ENCODE measurements at places on chromosomes 7 and 10.

- no peak for DNase-seq
Observed at GRCh38 chr10:82969405-82969804, 1094.4 kb downstream of the NRG3 start.

DNA sequence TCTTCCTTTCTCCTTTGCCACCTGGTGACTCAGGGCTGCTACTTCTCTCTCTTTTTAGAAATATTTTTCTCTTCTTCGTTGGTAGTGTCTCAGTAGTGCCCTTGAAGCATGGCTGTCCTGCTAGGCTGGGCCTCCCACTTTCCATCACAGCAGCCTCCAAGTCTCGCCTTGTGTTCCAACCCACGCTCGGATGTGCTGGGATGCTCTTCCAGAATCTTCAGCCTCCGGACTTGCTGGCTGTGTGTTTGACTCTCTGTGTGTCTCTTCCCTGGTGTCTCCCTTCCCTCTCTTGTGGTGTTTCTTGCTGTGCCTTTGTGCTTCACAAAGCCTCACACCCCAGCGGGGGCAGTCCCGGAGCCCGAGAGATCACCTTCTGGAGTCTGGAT, 100.5 kb downstream of the INPP5A start:
- no peak for DNase-seq

DNA sequence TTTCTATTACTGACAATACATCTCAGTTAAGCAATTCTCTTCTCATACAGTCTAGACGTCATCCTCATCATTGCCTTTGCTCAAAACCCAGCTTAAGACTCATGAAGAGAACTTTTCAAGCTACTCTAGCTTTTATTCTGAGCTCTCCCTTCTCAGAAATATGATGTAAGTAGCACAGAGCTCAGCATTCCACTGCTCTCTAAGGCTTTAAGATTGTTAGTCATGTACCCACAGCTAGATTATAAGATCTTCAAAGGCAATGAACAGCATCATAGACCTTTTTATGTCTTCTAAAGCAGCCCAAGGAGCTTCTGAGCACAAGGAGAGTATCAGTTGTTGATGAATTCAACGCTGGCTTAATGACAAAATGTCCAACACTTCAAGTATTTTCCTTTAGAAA, 119.3 kb downstream of the NRP1 start:
- DNase-seq: no peak

GRCh38 chr10:78642269-78642816, 426.4 kb upstream of the ZMIZ1 start:
- DNase-seq: no peak

DNA sequence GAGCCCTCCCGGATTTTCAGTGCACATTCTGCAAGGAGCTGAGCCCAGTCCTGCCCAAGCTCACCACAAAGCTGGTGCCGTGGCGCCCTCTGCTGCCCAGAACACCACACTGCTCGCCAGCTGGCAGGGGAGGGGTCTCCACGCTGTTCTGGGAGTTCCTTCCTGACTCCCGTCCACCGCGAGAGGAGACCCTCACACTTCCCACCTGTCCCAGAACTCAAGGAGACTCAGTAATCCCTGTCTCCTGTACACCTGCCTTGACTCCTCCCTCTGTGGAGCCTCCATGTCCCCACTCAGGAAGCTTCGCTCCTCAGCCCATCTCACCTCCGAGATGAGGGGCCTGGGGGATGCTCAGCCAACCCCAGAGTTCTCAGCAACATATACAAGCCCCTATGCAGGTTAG, 11.3 kb downstream of the C10orf105 start:
- peak; percentile 5 for DNase-seq

DNA sequence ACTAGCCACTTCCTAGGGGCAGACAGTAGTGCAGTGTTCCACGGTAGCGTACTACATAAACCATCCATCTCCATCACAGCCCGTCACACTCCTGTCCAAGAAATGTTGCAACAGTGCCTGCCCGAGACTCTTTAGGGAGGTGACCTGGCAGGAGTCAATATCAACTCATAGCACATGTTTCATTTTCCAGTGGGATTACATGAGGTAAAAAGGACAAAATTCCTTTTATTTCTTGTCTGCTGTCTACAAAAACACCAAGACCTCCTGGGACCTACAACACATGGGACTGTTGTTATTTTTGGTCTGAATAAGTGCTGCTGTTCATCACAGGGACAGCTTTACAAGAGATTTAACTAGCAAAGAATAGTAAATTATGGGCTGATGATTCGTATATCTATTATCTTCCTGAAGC, 99.9 kb downstream of the MPP7 start:
- DNase-seq: no peak

GRCh38 chr10:29428486-29428885, 139.6 kb downstream of the LYZL1 start:
- DNase-seq: no peak

- DNase-seq: no peak
Observed at GRCh38 chr7:40077849-40078248, 56.6 kb downstream of the MPLKIP start.

DNA sequence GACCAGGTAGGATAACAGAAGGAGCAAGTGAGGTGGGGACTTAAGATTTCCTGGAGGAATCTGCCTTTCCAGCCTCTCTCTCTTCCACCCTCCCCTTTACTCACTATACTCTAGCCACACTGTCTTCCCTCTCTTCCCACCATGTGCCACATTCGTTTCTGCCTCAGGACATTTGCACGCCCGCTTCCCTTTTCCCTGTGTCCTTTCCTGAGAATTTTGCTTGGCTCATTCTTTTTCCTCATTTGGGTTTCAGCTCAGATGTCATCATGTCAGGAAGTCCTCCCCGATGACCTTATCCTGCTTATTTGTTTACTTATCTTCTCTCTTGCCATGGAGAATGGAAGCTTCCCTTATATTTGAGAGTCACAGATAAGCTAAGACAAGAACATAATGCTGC, 363.8 kb downstream of the PRPF18 start:
- no peak for DNase-seq

- DNase-seq: no peak
Observed at GRCh38 chr10:19518632-19519031, 297.6 kb upstream of the PLXDC2 start.

GRCh38 chr7:97003262-97004246, 1.8 kb upstream of the DLX6 start:
- peak; percentile 42 for DNase-seq

- no peak for DNase-seq
Observed at GRCh38 chr7:27939893-27940292, 199.9 kb downstream of the TAX1BP1 start.

GRCh38 chr10:100907773-100908363, 4.9 kb upstream of the SLF2 start:
- no peak for DNase-seq

DNA sequence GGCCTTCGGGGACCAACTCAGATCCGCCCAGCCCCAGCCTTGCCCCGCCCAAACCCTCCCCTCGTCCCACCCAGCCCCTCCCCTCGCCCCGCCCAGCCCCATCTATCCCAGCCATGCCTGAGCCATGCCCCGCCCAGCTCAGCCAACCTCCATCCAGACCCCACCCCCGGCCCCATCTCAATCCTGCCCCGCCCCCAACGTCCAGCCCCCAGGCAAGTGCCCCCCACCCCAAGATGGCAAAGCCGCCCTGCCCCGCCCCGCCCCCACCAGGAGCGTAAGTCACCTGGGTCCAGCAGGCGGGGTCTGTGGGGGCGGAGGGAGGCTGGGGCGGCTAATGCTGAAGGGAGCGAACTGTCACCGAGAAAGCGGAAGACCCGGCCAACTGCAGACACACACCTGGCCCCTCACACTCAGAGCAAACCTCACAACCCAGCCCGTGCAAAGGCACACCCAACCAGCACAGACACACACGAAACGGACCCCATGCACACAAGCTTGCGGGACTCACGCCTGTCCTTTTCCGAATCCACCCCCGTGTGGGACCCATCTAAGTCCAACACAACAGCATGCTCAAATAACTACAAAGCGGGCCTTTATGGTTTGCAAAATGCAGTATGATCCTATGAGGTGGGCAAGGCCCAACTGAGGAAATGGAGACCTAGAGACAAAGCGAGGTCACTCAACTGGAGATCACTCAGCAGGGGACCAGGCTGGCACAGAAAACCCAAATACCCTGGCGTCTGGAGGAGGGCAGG, 11.5 kb upstream of the OGA start:
- DNase-seq: no peak

- DNase-seq: no peak
Observed at GRCh38 chr7:3790803-3791202, 489.8 kb downstream of the SDK1 start.

GRCh38 chr10:76049581-76050290, 618.3 kb downstream of the LRMDA start:
- no peak for DNase-seq

GRCh38 chr10:118844731-118845521, 90.2 kb upstream of the CACUL1 start:
- no peak for DNase-seq

DNA sequence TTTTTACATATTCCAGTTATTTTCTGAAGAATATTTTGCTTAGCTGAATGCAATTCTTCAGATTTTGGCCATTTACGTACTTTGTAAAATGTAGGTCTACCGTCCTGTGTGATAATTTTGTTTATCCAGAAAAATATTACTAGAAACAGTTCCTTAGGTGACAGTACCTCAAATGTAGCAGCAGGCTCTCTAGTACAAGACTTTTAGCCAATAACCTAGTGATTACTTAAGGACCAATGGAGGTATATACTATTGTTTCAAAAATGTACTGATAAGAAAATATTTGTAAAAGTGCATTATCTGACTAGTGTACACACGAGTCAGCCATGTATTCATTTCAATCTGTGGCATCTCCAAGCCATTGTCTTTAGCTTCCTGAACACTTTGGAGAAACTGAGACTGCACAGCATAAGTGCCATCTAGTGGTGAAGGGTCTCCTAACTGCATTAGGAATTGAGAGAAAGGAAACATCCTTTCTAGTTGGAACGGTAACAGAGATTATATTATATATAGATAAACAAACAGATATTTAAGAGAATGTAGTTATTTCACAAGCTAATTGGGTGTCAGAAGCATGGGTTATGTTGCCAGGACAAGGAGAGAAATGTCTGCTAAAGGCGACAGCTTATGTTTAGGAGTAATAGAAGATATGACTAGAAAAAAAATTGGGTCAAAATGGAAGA, 23.7 kb downstream of the RTKN2 start:
- DNase-seq: peak; percentile 48

GRCh38 chr10:117218654-117219053, 21.4 kb downstream of the KCNK18 start:
- DNase-seq: no peak

- no peak for DNase-seq
Observed at GRCh38 chr10:13751191-13751764, 164.5 kb downstream of the PRPF18 start.

DNA sequence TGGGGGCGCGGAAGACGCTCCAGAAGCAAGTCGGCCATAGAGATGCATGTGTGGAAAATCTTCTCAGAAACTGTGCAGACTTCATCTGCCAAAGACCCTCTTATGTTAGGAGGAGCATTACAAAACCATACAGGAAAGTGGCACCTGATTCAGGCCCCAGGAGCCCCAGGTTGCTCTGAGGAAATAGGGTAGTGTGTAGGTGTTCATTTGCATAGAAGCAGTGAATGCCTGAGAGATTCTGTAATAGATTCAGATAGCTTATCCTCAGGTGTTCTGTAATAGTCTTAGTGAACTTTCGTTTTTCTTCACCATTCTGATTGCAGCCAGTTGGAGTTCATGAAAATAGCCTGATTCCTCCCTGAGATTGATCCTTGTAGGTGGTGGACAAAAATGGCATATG, 106.4 kb upstream of the GJD4 start:
- no peak for DNase-seq

GRCh38 chr7:122305475-122306319, 1.1 kb upstream of the FEZF1 start:
- DNase-seq: no peak

DNA sequence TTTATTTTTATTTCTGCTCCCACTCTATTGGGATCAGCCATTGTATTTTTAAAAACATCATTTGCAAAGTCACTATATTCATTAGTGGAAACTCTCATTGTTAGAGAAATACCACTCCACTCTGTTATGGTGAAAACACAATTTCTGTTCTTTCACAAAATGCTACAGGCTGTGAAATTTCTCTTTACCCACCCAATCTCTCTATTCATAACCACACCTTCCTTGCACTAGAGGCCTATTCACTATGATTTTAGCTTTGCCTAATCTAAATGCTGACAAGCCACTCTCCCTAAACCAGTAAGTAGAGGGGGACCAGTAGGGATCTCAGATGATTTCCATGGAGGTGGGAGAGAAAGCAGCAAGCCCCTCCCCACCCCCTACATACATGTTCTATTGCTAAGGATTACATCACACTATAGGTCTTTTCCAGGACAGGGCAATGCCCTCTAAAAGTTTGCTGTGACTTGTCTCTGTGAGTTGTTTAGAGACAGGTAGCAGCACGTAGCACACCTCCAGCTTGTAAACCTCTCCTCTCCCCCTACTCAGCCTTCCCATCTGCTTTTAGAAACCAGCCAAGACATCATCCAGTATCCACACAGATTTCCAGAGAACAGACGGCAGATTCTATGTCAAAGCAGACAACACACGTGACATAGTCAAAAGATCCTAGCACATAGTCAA, 58.3 kb upstream of the PPP1R3C start:
- no peak for DNase-seq

DNA sequence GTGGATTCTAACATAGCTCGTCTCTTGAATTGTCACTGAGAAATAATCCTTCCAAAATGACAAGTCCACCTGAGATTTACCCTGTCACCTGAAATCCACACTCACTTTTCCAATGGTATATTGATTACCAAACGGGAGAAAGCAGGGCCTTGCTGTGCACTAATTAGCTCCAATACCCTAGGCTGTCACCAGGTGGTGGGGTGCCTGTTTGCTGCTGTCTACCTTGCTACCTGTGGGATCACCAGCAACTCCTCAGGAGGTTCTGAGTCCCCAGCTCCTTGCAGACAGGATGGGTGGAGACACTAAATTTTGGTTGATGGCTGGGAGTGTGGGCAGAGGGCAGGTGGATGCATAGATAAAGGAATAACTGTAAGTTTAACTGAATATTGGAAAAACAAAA, 237.2 kb upstream of the ZNF32 start:
- DNase-seq: no peak

- DNase-seq: no peak
Observed at GRCh38 chr7:149217570-149217969, 21.9 kb upstream of the ZNF212 start.

GRCh38 chr10:106625751-106626150, 538.8 kb downstream of the SORCS1 start:
- DNase-seq: no peak

DNA sequence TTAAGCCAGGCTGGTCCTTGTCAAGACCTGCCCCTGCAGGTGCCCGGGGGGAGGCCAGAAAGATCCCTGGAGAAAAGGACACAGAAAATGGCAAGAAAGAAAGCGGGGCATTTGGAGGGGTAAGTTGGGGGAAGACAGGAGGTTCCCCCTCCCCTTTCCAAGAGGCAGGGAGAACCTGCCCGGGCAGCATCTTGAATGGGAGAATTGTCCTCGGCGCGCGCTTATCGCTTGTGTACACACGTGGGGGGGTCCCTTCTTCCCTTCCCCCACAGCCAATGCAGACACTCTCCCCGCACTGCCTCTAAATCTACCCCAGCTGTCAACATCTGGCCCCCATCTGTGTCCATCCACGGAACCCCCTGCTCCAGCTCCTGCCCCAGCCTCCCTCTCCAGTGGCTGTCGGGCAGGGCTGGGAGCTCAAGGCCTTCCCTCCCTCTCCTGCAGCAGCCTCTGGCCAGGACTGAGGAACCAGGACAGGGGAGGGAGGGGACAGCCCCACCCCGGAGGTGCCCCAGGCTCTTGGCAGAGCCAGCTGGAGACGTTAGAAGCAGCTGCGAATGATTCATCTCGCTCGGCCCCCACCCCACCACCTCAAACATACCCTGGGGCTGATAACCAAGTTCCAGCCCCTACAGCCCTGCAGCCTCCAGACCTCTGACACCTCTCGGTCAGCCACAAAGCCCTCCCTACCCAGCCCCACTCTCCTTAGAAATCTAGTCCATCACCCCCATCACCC, 25.3 kb downstream of the EPHB4 start:
- no peak for DNase-seq

- no peak for DNase-seq
Observed at GRCh38 chr7:92020636-92021035, 80.0 kb downstream of the AKAP9 start.
